CD4-positive, alpha-beta T cell treated with Interleukin-10 for 1 hour (primary cell): ENCODE measurements at places on chromosomes 12 and 14.
A peak's percentile ranks its signal among the peaks of the same experiment; 100 is the strongest.

GRCh38 chr14:101234999-101235334, 326.3 kb upstream of the DIO3 start:
- no peak for DNase-seq

DNA sequence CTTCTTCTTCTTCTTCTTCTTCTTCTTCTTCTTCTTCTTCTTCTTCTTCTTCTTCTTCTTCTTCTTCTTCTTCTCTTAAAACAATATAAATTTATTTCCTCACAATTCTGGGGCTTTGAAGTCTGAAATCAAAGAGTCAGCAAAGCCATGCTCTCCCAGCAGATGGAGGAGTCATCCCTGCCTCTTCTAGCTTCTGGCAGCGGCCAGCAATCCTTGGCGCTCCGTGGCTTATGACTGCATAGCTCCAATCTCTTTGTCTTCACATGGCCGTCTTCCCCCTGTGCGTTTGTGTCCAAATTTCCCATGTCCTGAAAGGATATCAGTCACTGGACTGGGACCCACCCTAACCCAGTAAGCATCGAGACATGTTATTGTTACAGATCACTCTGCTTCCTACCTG, 22.9 kb downstream of the KCNA1 start:
- no peak for DNase-seq

DNA sequence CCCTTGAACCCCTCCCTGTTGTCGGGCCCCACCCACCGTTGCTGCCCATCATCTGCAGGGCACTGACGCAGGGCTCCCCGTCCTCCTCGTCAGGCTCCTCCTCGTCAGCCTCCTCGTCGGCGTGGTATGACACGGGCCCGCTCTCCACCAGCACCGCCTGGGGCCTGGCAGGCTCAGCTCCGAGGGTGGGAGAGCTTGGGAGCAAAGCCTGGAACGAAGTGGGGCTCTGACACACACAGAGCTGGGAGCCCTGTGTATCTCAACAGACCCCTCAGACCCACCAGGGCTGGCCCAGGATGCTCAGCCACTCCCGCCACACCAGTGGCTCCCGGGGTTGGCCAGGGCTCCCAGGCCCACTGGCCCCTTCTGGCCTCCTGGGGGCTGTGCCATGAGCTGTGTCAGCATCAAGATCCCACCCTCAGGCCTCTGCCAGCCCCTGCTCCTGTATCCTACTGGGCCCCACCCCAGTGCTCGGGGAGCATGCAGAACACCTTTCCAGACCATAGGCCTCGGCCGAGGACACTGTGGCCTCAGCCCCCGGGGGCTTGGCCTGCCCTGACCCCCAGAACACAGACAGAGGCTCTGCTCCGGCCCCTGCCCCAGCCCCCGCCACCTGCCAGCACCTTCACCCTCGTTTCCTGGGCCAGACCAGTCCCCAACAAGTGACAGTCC, 30.1 kb upstream of the NUDT14 start:
- DNase-seq, result no peak

DNA sequence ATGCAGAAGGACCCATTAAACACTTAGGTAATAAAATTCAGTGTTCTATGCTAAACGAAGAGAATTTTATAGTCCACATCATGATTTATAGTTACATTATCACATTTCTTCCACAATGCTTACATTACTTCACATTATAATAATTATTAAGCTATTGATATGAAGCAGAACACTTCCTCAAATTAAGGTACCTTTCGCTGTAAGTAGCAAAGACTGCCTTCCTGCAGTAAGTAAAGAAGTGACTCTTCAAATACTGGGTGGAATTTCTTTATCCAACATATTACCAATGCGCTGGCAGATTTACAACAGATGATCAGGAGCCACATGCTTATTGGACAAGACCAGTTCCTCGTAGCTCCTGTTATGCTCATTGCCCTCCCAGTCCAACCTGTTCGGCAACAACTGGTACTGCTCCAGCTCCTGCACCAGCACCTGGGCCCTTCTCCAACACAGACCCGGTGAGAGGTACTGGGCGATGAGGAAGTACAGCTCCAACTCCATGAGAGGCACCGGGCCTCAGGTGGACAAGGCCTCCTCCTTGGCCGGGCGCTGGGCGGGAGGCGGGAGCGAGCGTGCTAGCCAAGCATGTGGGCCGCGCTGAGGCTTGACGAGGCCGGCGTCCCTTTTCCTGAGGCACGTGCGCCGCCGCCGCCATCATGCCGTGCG, 210.7 kb upstream of the ATP2B1 start:
- DNase-seq, result no peak

DNA sequence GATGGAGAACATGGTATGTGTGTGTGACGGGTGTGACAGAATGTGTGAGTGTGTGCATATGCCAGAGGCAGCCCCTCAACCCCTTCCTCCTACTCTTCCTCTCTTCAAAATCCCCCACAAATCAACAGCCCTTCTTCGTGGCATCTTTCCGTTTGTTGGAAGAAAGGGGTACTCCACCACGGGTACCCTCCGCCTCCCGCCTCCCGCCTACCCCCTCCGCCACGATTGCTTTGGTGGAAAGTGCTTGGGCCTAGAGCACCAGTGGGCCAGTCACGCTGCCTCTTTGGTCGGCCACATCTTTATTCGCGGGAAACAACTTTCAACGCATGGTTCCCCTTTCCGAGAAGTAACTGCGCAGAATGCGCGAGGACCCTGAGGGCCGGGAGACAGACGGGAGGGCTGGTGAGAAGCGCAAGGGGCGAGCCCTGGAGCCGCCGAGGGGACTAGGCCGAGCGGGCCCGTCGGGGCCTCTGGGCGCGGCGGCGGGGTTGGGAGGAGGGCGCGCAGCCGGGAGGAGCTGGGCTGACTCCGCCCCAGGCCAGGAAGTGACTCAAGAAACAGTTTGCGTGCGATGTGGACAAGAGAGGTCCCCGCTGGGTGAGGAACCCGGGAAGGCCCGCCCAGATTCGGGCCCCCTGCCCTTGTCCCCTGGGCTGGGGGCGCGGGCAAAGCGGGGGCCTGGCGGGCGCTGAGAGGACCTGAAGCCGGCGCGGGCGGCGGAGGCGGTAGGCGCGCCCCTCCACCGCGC, at the start of the genes CBLN3 and KHNYN:
Gene CBLN3, minus strand, starts transcription at position 274 of the 748 bp plus-strand sequence. CDS start 614 bp downstream, outside the sequence.
Gene KHNYN, plus strand, starts transcription at position 560 of the 748 bp plus-strand sequence. CDS start 777 bp downstream, outside the sequence.
- DNase-seq, result peak; percentile 91

GRCh38 chr12:65184176-65184857, 14.9 kb downstream of the LEMD3 start:
- no peak for DNase-seq

- no peak for DNase-seq
These were observed 2.6 kb downstream of the SERPINA3 start for GRCh38 chr14:94614802-94615201.

DNA sequence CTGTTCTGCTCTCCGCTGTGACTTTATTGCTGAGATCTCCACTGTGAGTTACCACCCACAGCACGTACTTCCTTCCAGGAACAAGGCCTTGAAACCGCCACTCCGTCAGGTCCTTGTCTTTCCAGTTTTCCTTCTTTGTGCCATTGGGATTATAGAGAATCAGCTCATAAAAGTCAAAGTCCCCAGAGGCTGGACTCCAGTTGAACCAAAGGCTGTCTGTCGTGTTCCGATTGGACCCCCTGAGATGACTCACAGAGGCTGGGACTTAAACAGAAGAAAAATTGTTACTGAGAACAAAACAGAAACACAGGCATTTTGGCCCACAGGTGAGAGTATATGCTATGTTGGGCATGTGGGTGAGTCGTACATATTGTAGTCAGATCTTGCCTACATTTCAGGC, 76.6 kb downstream of the PTPRB start:
- DNase-seq, result no peak

DNA sequence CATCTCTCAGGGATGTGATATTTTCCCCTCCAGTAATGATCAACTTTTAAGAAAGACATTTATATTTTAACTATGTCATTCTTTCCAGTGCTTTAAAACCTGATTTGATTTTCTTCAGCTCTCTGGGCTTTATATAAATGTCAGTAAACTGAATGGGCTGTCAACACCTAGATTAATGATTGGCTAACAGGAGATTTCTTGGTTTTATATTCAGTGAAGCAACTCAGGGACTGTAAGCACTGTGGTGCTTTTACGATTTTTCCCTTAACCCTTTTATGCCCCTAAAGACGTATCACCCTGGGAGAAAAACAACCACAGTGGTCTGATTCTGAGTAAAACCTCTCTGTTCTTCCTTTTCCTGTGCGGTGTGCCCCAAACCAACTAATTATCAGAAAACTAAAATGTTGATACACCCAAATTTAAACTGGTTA, 38.0 kb downstream of the PTGER2 start:
- DNase-seq, result peak; percentile 79

GRCh38 chr12:13154027-13154538, 42.4 kb upstream of the EMP1 start:
- no peak for DNase-seq

GRCh38 chr12:24903329-24904088, 45.4 kb downstream of the BCAT1 start:
- DNase-seq, result no peak

DNA sequence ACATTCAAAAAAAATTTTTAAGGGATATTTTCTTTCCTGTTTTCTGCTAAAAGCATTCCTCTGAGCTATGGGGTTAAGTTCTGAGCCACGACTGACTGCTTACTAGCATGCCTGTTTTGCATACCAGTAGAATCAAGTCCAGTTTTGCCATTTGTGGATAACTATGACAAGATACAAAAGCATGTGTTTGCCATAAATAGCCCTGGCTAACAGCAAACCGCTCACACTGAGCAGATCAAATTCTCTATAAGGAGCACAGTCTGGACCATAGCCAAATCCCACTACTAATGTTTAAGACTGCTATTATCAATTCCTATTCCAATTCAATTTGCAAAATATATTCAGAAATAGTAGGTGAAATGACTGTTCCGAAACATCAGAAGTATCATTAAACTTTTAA, 3.2 kb downstream of the CFL2 start:
- DNase-seq, result no peak

GRCh38 chr12:2537868-2538541, 256.8 kb upstream of the FKBP4 start:
- no peak for DNase-seq

GRCh38 chr14:54090274-54090673, 133.6 kb upstream of the BMP4 start:
- DNase-seq, result no peak

- no peak for DNase-seq
These were observed 799 bp downstream of the ZNF219 start for GRCh38 chr14:21097636-21098075.

DNA sequence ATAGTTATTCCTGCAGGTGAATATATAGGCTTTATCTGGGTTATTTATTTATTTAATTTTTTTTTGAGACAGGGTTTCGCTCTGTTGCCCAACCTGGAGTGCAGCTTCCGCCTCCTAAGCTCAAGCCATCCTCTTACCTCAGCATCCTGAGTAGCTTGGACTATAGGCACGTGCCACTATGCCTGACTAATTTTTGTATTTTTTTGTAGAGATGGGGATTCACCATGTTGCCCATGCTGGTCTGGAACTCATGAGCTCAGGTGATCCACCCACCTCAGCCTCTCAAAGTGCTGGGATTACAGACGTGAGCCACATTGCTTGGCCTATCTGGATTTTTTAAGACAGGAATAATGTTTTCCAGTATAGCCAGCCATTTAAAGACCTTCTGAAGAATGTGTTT, 2.0 kb downstream of the RAN start:
- DNase-seq, result no peak

DNA sequence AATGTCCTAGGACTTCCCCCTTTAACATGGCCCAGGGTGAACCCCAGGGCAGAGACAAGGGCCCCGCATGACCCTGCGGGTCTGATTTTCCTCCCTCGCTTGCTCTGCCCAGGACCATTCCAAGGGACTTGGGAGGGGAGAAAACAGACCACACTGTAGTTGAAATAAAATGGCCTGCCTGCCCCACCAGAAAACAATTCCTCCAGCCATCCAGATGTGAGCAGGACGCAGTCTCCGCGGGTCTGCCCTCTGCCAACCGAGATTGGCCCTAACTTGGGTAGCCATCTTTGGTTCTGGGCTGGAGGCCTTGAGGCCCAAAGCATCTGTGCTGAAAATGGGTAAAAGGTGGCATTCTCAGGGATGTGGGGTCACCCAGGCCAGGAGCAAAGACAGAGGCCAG, 75.5 kb downstream of the RFLNA start:
- no peak for DNase-seq

DNA sequence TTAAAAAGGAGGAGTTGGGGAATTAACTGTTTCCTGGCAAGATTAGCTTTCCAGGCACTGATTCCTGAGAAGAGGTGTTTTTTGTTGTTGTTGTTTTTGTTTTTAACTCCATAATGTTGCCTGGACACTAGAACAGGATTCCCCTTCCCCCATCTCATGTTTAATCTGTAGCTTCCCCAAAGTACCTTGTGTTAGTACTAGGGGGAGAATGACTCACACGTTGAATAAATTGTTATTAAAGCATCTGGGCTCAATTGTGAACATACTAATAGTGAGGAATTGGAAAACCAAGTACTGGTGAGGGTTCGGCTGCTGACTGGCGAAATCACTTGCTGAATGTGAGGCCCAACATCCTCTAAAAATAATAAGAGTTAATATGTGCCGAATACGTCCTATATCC, 1.3 kb upstream of the GNG2 start:
- DNase-seq, result no peak

DNA sequence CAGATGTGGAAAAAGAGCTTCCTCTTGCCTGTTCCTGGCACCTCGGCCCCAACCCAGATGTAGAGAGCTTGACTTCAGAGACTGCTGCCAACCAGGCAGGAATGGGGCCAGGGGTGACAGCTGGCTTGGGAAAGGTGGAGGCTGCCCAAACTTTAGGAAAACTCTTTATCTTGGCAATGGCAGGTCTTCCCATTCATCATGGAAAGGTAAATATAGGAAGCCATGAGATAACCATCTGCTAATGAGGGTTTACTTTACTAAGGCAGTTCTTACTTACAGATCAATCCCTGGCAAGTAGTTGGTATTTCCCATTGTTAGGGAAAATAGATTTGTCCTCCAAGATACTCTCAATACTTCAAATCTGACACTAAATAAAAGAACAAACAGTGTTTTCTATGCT, 143.1 kb upstream of the NUDT4 start:
- DNase-seq, result no peak

DNA sequence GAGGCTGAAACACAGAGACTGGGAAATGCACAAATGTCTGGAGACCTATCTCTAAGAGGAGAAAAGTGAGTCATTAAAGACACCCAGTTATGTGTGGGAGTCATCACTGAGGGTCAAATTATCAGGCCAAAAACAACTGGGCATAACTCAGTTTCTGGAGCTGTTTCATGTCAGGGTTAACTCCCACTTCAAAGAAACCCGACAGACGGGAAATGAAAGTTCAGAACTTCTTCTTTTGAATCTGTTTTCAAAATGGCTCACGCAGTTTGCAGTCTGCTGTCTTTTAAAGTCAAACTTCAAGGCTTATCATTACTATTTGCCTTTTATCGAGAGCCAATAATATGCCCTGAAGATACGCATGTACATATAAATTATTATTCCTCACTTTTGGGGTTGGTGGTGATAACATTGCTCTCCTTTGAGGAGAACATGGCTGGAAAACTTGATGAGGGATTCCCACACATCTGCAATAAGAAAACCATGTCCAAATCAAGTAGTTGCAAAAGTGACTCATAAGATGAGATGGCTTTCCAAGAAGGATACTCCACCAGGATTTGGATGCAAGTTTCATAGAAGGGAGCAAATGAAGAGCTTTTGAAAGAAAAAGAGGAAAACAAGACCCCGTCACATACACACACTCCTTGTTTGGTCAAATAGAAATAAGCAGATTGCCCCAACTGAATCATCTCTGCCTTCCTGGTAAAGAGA, 341.4 kb downstream of the ADAMTS20 start:
- DNase-seq, result no peak

- no peak for DNase-seq
These were observed 61.7 kb downstream of the FERMT2 start for GRCh38 chr14:52888839-52889838.
